Renal pelvis (tissue), 12 donors: ENCODE measurements at places on chromosomes 3 and 15. TPM values are rescaled to one million over a fixed set of nuclear protein-coding genes. Genes with fewer than 3 reads are reported as not detected.

The SAXO2 gene
- 7.7 TPM for polyA plus RNA-seq

The CAMK2N2 gene
- 0.19 TPM for polyA plus RNA-seq

The CLDN16 gene
- 29.3 TPM for polyA plus RNA-seq

The ANXA2 gene
- 606 TPM for polyA plus RNA-seq

The FRG2C gene
- not detected for polyA plus RNA-seq

The LSMEM2 gene
- polyA plus RNA-seq, result 0.69 TPM

The SCAMP5 gene
- polyA plus RNA-seq, result 23.9 TPM

The ATP10A gene
- polyA plus RNA-seq, result 4.6 TPM

The HRG gene
- 3.5 TPM for polyA plus RNA-seq

The PLSCR2 gene
- 0.84 TPM for polyA plus RNA-seq

The IL17RE gene
- polyA plus RNA-seq, result 15.5 TPM

The AP4E1 gene
- polyA plus RNA-seq, result 9.9 TPM

The CPLX3 gene
- polyA plus RNA-seq, result not detected

The ROPN1 gene
- polyA plus RNA-seq, result 0.15 TPM

The RETNLB gene
- polyA plus RNA-seq, result not detected

The SLC28A1 gene
- 7.7 TPM for polyA plus RNA-seq

The FGF12 gene
- 5.1 TPM for polyA plus RNA-seq

The IFT80 gene
- polyA plus RNA-seq, result 67.5 TPM

The AHSG gene
- 0.56 TPM for polyA plus RNA-seq

The CLDN18 gene
- 3.6 TPM for polyA plus RNA-seq

The SELENOK gene
- 68.7 TPM for polyA plus RNA-seq

The FOXL2 gene
- polyA plus RNA-seq, result not detected

The ROPN1B gene
- polyA plus RNA-seq, result 0.58 TPM

The CLSTN2 gene
- polyA plus RNA-seq, result 1.7 TPM

The LRRC2 gene
- polyA plus RNA-seq, result 2.1 TPM

The SERINC4 gene
- polyA plus RNA-seq, result 0.47 TPM

The TBC1D21 gene
- not detected for polyA plus RNA-seq

The CYP8B1 gene
- 1.3 TPM for polyA plus RNA-seq

The DZIP1L gene
- polyA plus RNA-seq, result 22.2 TPM
